GM13977 (cell line): ENCODE measurements at places on chromosomes 3 and 15.

DNA sequence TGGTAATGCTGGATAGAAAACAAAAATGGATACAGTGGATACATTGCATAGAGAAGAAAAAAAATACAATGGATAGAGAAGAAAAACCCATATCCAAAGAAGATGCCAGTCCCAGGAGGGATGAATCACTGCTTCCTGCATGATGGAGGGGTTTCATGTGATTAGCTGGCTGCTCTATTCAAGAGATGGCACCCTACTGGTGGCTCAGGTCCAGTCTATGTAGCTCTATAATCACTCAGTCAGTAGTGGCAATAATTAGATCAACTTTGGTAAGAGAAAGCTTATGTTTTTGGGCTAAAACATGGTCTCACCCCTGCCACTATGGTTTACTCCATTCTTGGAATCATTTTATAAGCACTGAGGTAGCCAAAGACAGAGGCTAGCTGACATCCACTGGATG lies 33.7 kb upstream of the NOX5 start:
- DNase-seq: no peak

DNA sequence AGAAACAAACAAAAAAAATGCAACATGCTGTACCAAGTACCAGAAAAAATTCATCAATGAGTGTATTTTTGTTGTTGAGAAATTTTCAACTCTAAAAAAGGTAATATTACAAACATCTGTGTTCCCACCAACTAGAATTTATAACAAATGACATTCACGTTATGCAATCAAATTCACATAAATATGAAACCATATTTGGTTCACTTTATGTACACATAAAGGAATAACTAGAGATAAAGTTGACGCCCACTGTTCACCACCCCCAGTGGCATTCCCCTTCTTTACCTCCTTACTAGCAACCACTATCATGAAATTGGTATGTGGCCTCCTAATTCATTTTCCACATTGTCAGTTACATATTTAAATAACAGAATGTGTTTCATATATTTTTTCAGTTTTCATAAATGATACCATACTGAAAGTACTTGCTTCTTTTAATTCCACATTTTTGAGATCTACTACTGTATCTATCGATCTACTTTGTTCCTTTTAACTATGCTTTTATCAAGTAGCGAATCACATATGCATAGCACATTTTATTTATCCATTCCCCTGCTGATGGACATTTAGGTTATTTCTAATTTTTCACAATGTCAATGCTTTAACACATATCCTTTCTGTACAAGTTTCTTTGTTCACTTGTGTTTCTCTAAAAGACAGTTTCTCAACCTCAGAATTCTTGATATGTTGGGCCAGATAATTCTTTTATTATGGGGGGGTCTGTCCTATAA lies 34.5 kb downstream of the TBC1D5 start:
- DNase-seq: no peak

DNA sequence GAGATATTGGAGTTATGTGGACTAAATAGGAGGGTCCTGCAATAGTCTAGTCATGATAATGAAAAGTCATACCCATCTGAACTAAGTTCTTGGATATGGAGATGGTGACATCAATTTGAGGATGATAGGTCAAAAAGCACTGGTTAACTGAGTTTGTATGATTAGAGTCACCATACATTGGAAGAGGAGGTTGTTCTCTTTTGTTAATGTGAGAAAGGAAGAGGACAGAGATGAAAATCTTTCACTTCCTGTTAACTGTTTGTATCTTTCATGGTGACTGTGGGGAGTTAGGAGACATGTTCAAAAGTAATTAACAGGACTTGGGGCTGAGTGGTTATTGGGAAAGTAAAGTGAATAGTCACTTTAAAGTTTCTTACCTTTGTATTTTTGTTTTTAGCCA lies 11.1 kb downstream of the TMEM62 start:
- DNase-seq: peak; percentile 33

DNA sequence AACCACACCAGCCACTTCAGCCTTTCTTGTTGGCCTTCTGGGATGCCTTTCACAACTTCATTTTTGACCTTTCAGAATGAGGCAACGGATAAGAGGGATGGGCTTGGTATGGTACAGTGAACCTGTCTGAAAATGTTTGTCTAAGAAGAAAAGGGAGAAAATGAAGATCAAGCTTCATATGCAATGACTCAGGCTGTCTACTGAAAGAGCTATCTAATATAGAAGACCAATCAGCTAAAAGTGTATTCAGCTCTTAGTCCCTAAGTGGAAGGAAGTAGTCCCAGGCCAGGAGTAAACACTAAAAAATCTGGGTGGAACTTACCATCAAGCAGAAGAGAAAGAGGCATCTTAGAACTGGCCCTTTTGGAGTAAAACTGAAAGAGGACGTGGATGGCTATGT lies 12.2 kb upstream of the UPK1B start:
- no peak for DNase-seq

DNA sequence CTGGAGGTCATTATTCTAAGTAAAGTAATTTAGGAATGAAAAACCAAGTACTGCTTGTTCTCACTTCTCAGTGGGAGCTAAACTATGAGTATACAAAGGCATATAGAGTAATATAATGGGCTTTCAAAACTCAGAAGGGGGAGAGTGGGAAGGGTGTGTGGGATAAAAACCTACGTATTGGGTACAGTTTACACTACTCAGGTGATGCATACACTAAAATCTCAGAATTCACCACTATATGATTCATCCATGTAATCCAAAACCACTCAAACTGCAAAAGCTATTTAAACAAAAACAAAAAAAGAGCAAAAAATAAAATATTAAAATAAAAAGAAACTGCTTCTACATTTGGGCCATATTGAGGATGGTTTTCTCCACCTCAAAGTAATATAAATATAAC lies 623.3 kb downstream of the NSUN3 start:
- DNase-seq: no peak

DNA sequence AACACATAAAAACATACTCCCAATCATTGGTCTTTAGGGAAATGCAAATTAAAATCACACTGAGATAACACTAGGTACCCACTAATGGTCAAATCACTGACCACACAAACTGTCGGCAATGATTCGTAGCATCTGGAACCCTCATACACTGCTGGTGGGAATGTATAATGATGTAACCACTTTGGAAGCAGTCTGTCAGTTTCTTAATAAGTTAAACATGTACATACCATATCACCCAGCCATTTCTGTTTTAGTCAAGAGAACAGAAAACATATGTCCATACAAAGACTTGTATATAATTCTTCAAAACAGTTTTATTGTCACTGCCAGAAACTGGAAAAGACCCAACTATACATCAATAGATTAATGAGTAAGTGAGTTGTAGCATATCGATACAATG lies 63.3 kb upstream of the LRRC3B start:
- DNase-seq: no peak

- no peak for DNase-seq
These were observed 94.7 kb downstream of the PDZRN3 start for GRCh38 chr3:73530022-73530396.

DNA sequence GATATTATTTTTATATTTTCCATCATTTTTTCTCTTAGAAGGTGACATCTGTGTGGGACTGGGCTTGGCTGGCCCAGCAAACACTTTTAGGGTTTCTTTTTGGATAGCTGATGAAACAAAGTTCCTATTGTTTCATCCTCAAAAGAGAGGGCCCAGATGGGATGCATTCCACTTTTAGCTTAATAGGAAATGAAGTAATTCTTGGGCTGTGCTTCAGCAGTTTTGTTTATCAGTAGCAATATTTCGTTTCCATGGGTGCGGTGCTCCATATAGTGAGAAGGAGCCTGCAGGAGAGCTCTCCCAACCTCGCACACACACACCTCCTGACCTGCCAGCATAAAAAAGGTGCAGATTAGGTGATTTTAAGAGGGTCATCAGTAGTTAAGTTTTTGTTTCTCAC lies 147.5 kb downstream of the AKAP13 start:
- DNase-seq: no peak

DNA sequence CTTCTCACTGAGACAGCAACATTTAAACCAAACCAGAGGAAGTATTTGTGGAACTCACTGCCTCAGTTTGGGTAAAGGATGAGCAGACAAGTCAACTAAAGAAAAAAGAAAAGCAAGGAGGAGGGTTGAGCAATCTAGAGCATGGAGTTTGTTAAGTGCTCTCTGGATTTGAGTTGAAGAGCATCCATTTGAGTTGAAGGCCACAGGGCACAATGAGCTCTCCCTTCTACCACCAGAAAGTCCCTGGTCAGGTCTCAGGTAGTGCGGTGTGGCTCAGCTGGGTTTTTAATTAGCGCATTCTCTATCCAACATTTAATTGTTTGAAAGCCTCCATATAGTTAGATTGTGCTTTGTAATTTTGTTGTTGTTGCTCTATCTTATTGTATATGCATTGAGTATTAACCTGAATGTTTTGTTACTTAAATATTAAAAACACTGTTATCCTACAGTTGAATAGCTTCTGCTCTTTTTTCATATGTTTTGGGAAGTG lies 23.3 kb downstream of the CLDN18 start:
- no peak for DNase-seq

- no peak for DNase-seq
These were observed 81.5 kb downstream of the MYO1E start for GRCh38 chr15:59291213-59291549.

- DNase-seq: no peak
These were observed 147.7 kb upstream of the TRIM42 start for GRCh38 chr3:140530131-140530530.

DNA sequence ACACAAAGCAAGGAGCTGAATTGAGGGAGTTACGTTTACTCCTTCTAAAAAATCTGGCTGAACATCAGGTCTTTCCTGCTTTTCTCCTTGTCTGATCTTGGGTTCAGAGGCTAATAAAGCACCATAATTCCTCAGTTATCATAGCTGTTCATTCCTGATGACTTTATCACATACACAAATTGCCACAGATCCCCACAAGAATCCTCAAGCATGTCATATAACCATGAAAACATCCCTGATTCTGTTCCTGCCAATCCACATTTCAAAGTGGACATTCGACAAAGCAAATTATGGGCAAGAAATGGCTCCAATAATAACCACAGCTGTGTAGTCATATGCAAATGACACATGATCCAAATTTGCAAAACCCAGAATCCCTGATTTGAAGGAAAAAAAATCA lies 321.3 kb downstream of the MEX3B start:
- DNase-seq: peak; percentile 0

DNA sequence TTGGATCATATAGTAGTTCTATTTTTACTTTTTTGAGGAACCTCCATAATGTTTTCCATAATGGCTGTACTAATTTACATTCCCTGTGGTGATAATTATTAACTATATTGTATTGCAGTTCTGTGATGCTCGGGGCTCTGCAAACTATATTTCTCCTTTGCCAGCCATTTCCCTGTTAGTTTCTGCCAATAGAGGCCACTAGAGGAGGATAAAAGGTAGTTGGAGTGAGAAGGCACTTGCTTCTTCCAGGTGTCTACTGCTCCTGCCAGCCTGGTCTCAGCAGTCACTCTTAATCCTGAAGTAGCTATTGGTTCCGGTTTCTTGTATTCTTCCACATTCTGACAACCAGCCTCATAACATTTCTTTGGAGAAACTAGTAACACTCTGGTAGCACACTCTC lies 233.9 kb upstream of the GBE1 start:
- DNase-seq: no peak

DNA sequence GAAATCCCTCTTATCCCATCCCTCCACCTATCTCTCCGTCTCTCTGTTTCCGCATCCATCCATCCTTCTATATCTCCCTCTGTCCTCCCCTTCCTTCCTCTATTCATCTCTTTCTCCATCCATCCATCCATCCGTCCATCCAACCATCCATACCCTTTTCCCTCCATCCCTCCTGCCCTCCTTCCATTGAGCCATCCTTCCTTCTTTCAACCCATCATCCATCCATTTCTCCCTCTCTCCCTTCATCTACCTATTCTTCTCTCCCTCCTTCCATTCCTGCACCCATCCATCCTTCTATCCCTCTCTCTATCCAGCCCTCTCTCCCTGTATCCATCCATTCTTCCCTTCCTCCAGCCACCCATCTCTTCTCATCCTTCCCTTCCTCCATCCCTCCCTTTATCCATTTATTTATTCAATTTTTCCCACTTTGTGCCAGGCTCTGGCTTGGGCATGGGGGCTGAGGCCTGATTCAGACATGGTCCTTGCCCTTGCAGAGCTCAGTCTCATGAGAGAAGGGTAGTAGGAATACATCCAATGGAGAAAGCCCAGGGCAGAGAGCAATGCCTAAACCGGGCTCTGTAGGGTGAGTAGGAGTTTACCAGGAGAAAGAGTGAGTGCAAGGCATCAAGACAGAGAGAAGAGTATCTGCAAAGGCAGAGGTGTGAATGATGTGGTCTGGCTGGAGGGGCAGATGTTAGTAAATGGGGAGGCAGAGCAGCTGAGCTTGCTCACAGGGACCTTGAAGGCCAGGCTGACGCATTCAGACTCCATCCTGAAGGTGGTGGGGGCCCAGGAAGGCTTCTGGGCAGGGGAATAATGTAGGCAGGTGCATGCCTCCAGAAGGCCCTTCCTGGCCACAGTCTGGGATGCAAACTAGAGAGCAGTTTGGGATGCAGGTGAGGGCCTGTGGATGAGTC lies 19.5 kb upstream of the FBLN2 start:
- DNase-seq: no peak

DNA sequence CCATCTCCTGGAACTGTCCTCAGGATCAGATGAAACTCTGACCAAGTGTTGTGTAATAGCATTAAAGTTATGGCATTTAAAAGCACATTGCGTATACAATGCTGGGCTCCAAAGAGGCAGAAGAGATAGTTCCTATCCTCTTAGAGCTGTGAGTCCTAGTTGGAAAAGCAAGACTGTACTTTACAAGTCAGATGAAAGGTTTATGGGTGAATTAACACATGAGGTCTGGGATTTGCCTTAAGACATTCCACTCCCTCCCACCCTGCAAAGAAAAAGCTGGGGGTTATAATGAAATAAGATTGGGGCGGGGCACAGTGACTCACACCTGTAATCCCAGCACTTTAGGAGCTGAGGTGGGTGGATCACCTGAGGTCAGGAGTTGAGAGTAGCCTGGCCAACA lies 35.6 kb downstream of the SNAPC5 start:
- DNase-seq: no peak

GRCh38 chr15:60179786-60180391 lies 175.8 kb downstream of the FOXB1 start:
- DNase-seq: peak; percentile 31

DNA sequence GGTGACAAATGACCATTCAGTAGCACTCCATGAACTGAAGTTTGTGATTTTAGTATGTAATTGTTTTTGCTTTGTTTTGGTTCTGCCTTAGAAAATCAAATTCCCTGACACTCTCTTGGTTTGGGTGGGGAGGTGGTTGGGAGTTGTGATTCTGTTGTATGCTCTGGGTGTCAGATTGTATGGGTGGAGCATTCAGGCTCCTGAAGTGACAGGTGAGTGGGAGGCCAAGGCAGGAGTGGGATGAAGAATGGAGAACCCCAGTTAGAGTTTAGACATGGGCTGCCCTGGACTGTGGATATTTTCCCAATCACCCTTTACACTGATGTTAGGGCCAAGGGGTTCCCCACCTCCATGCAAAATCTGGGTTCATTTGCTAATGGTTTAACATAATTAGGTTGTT lies 83.6 kb downstream of the ARPP21 start:
- no peak for DNase-seq

GRCh38 chr15:100536733-100537132 lies 8.0 kb upstream of the CERS3 start:
- no peak for DNase-seq

GRCh38 chr3:158830391-158830790 lies 28.5 kb downstream of the MFSD1 start:
- DNase-seq: no peak

GRCh38 chr3:137669519-137670060 lies 94.5 kb upstream of the SOX14 start:
- no peak for DNase-seq
